ENCODE measurements at places on chromosomes 12 and 14.

- no peak for DNase-seq
Observed at GRCh38 chr12:40227447-40227846, 2.6 kb downstream of the LRRK2 start.

- DNase-seq, result no peak
Observed at GRCh38 chr14:106733771-106734170, 1207.4 kb downstream of the TMEM121 start.

GRCh38 chr12:27616356-27617142 lies 79.7 kb upstream of the REP15 start:
- DNase-seq, result no peak

DNA sequence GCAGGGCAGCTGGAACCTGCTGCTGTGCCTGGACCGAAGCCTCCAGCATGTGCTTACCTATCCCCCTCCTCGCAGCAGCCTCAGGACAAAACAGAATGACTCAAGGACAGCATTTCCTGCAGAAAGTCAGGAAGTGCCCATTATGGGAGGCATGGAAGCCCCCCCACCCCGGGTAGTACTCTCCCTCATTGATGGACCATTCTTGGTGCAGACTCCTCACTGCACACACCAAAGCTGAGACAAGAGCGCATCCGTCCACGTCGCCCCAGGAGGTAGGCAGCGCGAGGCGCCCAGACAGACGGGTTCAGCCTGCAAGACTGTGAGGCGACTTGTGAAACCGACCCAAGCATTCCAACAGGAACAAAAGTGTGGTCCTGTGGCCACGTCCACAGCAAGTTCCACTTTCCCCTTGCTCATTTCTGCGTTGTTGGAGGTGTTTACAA lies 243.9 kb upstream of the ATXN7L3B start:
- DNase-seq, result no peak

DNA sequence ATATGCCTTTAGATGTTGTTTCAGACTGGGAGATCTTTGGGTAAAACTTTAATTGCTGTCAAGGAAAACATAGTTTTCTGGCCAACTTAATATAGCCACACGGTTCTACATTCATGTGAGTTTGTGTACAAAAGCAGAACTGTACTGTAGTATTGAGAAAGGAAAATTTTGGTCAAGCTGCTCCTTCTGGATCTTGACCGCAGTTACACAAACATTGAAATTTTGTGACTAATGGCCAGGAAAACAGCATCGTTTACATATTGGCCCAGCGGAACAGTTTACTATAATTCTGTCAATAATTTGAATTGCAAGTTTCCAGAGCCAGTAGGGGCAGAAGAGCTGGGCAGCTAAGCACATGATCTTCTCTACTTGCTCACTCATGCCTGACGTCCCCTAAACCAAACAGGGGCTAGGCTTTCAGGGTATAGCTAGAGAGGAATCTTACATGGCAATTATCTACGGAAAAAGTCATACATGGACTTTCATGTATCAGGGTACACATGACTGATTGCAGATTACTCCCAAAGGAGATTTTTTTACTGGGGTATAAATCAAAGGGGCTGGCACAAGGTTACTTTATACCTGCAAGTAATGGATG lies 11.4 kb upstream of the ART4 start:
- no peak for DNase-seq

DNA sequence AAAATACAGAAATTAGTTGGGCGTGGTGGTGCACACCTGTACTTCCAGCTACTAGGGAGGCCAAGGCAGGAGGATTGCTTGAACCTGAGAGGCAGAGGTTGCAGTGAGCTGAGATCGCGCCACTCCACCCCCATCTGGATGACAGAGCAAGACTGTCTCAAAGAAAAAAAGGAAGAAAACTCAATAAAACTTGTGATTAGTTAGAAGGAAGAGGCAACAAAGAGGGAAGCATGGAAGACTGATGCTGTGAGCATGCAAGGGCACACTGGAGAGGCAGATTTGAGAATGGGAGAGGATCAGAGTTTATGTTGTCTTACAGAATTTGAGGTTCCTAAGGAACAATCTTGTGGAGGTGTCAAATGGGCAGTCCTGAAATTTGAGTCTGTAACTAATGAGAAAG lies 2.8 kb upstream of the ZC2HC1C start:
- DNase-seq, result no peak

DNA sequence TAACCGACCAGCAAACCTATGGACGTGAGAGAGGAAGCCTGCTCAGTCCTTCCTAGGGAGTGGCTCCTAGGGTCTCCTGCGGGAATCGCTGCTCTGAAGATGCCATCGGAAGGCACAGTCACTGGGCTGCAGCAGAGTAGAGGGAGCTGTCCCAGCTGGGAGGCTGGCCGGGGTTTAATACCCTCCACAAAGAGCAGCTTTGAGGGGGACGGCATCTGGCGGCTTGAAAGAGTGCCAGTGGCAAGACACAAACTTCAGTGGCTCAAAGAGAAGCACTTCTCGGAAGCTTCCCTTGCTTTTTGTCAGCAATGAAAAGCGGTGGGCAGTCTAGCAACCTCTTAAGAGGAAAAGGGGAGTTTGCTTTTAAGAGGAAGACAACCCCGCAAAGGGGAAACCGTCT lies 114.6 kb downstream of the TMEM132C start:
- no peak for DNase-seq

DNA sequence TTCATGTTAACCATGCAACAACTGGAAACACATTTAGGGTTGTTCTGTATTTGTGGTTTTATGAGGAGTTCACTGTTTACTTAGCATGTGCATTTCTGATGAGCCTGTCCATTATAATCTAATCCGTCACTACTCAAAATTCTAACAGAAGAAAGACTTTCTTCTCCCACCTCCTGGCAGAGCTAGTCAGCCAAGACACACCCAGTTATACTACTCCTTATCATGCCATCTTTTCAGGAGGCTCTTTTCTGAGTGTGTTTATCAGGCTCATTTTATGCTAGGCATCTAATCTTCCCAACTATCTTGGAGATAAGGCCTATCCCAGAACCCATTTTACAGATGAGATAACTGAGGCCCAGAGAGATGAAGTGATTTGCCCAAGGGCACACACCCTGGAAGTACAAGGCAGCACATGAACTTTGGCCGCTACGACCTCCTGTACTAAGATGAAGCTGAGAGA lies 10.4 kb upstream of the MED13L start:
- DNase-seq, result no peak

GRCh38 chr14:102608064-102608446 lies 15.6 kb downstream of the RCOR1 start:
- no peak for DNase-seq

DNA sequence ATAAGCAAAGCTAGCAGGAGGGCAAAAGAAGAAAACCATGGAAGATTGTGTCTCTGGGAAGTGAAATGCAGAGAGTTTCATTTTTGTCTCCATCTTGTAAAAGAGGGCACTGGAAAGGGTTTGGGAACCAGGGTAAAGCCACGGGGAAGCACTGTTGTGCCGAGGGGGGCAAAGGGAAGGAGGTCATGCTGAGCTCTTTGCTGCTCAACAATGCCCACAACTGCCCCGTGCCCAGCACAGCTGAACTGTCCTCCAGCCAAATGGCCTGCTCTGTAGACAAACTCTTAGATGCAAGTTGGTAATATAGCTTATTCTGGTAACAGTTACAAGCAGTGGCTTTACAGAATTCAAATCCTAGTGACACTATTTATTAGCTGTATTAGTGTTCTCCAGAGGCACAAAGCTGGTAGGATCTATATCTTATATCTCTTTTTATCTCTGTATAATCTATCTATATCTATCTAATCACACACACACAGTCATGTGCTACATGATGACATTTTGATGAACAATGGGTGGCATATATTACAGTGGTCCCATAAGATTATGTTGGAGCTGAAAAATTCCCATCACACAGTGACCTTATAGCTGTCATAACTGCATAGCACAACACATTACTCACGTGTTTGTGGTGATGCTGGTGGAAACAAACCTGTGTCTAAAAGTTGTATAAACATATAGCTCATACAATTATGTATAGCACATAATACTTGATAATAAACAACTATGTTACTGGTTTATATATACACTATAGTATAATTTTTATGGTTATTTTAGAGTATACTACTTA lies 203.4 kb upstream of the DDHD1 start:
- DNase-seq, result no peak

- DNase-seq, result no peak
Observed at GRCh38 chr14:53564870-53565269, 391.8 kb downstream of the BMP4 start.

- no peak for DNase-seq
Observed at GRCh38 chr12:71958457-71958856, 19.8 kb downstream of the TPH2 start.

DNA sequence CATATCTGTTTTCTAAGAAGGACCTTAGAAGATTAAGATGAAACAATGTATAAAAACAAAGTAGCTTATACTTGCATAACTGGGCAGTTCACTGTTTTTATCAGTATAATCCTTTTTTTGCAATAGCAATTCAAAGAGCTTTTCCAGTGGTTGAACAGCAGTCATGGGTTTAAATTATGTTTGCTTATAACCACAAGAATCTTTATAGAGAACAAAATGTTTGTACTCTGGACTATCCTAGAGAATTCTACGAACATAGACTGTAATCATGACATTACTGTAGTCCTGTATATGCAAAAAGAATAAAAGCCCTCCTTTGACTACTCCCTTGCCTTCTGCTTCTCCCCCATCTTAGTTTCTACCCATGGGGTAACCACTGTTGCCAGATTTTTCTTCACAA lies 5.7 kb downstream of the FAM177A1 start:
- no peak for DNase-seq

DNA sequence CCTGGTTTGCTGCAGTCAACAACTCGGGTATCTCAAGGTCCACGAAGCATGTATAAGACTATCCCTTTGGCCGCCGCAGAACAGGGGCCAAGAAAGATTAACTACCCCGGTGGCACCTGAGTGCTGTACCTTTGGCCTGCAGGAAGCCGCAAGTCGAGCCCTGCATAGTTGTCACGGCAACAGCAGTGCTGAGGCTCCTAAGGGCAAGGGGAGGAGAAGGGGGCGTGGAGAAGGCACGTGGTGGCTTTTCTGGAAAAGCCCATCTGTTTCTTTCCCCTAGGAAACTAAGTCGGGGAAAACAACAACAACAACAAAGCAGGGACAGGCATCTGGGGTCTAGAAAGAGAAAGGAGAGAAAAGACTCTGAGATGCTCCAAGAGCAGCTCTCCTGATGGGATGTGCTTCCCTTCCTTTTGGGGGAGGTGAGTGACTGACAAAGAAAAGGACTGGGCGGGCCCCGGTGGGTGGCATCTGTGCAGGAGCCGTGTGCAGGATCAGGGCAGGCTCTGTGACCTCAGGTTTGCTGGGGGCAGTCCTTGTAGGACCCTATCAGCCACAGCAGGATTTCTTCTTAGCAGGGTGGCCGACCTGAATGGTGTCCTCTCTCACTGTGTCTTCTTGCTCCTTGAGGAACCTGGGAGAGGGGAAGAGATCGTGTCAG lies 123.9 kb downstream of the PRMT8 start:
- DNase-seq, result peak; percentile 30

- DNase-seq, result peak; percentile 73
Observed at GRCh38 chr14:26596543-26597061, 1.2 kb downstream of the NOVA1 start.

- DNase-seq, result peak; percentile 48
Observed at GRCh38 chr12:49295082-49295936, at the start of gene PRPH. Gene PRPH (plus strand): TSS chr12:49295147. CDS start chr12:49295201, 54 bp downstream.

DNA sequence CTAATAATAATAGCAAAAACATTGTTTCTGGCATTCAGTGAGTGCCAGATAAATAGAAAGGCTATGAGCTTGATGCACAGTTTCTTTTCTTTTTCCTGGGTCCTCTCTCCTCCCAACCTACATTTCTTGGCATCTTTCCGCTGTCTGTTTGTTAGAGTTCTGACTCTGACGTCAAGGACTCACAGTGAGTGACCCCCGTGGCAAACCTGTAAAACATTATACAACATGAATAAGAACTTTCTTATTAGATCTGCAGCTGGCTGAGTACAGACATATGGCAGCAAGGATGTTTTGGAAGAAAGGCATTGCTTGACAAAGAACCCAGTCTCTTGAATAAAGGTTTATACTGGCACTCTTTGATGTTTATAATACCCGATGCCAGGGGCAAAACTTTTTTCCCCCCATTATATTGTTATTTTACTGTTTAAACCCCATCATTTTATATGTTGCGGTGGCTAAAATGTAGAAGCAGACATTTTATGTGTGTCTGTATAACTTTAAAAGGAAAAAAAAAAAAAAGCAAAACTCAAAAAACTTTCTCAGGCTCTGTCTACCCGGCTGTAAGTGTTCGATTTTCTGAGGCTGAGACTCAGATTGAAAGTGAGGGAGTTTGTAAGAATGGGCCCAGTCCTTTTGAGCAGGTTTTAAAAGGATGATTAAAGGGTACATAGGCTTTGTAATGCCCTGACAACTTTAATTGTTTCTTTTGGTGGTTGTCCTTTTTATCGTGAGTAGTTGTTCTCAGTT lies 159.3 kb downstream of the PDE3A start:
- DNase-seq, result no peak

DNA sequence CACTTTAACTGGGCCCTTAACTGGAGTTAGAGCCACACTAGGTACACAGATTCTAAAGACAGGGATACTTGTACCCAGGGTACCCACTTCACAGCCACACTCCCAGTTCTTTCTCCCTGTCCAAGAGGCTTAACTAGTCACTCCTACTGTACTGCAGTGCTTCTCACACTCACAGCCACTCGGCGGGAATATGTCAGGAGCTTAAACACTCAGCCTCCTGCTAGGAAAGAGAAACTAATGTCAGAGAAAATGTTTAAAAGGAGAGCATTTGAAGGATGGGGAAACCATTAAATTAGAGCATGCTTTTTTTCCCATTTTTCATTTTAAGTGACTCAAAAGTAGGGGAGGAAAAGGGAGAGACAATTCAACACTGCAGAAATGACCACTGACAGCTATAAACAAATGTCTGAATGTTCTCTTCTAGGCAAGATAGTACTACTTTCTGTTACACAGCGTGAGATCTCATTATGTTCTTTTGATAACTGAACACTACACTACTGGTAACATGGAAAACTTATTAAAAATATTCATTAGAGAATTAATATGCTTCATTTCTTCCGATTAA lies 22.9 kb upstream of the MDM1 start:
- DNase-seq, result peak; percentile 53

DNA sequence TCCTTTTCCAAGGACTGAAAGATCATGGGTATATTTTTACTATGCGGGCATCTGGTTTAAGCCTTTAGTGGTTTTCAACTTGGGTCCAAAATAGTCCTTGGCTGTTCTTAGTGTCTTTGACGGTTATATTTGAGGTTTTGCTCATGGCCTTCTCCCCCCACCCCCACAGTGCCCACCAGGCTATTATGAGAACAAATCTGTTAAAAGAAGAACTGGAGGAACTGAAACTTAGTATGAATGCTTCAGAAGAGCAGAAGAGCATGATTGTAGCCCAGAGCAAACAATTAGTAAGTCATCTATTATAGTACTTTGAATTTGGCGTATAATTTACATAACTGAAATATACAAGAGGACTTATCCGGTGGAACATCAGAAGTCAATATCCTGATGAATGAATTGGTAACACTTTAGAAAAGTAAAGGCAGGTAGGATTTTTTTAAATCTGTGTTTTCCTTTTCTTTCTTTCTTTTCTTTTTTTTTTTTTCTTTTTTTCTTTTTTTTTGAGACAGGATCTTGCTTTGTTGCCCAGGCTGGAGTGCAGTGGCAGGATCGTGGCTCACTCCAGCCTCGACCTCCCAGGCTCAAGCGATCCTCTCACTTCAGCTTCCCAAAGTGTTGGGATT lies 71.8 kb upstream of the BCAT1 start:
- no peak for DNase-seq

All from NCI-H1417 (cell line).